NCI-H460 (cell line): ENCODE measurements at places on chromosomes 16 and 17. TPM values are rescaled to one million over a fixed set of nuclear protein-coding genes. Genes with fewer than 3 reads are reported as not detected.
A peak's percentile ranks its signal among the peaks of the same experiment; 100 is the strongest.

GRCh38 chr16:11169641-11170040 lies 86.4 kb downstream of the SOCS1 start:
- no peak for DNase-seq

DNA sequence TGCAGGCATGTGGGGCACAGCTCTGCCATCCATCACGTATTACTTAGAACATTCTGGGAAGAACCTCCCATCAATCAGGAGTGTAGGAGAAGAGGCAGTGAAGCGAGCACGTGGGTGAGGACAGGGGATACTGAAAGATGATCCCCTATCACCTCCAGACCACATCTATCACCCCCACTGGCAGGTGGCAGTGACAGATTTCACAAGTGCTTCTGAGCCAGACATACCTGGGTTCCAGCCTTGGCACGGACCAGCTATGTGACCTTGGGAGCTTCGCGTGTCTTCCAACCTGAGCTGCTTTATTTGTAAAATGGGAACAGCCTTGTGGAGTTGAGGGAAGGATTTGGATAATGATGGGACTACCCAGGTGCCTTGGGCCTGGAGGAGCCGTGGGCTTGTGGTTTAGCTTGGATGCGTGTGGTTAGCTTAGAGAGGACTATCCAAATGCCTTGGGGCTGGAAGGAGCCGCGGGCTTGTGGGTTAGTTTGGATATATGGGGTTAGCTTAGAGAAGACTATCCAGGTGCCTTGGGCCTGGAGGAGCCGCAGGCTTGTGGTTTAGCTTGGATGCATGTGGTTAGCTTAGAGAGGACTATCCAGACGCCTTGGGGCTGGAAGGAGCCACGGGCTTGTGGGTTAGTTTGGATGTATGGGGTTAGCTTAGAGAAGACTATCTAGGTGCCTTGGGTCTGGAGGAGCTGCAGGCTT lies 206.4 kb downstream of the ENGASE start:
- DNase-seq = no peak

- no peak for DNase-seq
These were observed 15.9 kb downstream of the ST6GALNAC2 start for GRCh38 chr17:76569607-76570279.

GRCh38 chr16:50938932-50939331 lies 197.0 kb downstream of the CYLD start:
- DNase-seq = no peak

DNA sequence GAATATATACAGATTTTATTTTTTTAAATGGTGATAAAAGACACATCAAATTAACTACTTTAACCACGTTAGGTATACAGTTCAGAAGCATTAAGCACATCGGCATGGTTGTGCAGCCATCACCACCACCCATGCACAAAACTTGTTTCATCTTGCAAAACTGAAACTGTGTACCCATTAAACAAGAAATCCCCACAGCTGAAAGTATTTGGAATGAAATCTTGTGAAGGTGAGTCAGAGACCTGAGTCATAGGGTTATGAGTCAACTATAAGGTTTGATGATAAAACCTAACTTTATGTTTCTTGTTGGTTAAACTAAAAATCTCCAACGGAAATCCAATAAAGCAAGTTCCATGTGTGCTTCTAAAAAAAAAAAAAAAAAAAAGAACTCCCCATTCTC lies 561.6 kb upstream of the PSMD7 start:
- DNase-seq = peak; percentile 33

DNA sequence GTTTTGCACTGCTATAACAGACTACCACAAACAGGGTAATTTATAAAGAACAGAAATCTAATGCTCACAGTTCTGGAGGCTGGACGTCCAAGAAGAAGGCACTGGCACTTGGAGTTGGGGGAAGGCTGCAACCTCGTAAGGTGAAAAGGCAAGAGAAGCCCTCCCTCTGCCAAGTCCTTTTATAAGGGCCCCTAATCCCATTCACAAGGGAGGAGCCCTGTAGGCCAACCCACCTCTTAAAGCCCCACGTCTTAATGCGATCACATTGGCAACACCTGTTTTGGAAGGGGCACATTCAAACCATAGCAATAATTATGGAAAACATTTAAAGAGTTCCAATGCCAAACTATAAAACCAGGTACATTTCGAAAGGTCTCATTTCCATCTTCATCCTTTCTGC lies 5.2 kb downstream of the PKD1L3 start:
- DNase-seq = no peak

GRCh38 chr16:23448392-23448791 lies 4.6 kb downstream of the COG7 start:
- DNase-seq = peak; percentile 47

DNA sequence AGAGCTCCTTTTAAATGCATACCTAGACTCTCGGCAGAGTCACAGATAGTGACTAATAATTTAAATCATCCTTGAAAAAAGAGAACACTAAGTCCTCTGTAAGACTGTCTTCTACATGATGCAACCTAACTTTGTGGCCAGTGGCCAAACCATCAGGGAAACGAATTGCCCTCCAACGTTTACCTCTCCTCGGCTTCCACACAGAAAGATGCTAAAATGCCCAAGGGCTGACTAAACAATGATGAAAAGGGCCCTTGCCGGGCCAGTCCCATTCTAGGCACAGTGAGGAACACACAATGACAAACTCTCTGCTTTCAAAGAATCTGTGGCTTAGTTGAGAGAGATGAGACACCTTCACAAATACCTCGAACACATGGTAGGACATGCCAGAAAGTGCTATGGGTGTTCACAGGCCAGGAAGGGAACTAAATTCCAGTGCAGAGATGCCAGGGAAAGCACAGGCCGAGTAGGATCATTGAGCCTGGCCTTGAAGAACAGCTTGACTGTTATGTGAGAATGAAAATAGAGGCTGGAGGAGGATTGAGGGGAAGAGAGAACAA lies 35.3 kb upstream of the PITPNM3 start:
- DNase-seq = no peak

DNA sequence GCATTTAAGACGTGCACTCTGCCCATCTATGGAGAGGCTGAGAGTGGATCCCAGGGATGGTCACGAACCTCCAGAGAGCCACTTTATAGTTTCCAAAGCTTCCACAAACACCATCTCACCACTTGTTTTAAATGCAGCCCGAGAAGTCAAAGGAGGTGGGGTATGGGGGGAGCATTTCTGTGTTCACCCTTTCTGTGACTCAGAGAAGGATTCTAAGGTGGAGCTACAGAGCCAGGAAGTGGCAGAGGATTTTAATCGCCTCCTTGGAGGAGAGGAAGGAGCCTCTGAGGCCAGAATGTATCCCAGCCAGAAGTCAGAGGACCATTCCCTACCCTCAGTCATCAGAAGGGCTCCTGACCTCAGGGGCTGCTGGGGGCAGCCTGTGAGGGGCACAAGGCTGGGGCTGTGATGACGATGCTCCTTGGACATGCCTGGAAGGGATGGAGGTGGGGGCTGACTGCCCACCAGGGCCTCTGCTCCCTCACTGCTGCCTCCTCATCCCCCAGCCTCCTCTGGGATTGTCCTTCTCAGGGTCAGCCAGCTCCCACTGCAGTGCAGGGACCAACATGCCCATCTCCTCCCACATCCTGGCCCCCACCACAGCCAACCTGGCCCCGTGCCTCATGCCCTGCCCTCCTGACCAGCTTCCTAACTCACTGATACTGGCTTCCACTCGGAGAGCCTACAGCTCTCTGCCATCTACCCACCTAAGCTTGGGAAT lies 2.8 kb downstream of the XYLT2 start:
- no peak for DNase-seq

- no peak for DNase-seq
These were observed 18.2 kb upstream of the METTL2A start for GRCh38 chr17:62405451-62405850.

DNA sequence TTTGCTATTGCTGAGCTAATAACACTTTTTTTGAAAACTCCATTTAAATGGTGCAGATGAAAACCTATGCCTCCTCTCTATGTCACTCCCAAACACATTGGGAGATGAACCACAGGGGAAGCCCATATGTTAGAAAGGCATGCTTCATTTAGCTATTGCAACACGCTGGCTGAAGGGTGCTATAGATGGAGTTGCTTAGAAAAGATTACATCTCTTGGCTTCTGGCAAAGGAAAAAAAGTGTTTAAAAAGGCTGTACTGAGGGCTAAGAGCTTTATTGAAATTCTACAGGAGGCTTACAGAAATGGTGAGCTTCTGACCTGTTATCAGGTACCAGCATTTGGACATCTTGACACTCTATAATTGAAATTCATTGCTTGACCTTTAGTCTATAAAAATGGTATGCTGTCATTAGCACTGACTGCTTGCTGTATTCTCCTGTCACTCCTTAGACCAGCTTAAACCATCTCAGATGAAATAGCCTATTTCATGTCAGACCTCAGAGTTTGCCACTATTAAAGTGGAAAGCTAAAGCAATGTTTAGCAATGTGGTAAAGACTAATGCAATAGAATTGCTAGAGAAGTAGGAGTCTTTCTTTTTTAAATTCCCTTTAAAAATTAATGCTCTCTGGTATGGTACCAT lies 503.9 kb downstream of the CDH11 start:
- DNase-seq = no peak

DNA sequence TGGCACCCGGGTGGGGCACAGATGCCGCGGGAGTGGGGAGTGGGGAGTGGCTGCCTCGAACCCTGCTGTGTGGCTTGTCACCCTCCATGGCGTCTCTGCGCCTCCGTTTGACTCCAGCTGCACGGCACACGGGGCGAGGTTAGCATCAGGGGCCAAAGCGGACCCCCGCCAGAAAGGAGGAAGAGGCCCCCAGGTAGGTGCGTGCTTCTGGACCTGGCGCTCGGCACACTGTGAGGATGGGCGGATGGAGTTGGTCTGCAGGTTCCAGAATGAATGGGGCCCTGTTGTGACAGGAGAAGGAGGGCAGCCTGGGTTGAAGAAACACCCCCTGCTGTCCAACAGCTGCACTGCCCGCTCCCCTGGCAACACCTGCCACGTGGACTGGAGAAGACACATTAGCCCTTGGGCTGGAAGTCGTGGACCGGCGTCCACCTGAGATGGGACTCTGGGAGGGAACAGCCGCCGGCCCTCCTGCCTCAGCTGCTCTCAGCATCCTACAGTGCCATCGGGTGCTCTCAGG lies 9.4 kb upstream of the FASN start:
- DNase-seq = no peak

DNA sequence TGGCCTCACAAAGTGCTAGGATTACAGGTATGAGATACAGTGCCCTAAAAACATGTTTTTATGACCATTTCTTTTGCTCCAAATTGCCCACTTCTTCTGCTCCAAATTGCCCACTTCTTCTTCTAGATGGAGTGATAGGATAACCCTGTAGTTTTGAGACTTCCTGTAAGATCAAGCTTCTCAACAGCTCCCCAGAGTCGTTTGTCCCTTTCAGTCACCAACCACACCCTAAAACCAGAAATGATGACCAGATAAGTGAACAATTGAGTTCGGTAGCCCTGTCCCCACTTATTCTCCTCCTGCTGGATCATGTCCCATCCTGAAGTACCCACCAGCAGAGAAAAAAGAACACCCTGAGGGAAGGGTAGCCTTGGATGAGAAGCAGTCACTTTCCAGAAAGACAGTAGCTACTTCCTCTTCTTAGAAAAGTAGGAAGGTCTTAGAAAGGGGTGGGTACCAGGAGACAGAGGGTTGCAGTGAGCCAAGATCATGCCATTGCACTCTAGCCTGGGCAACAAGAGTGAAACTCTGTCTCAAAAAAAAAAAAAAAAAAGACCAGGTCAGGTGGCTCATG lies 2.5 kb downstream of the ODAD4 start:
- DNase-seq = no peak

GRCh38 chr17:73639932-73640331 lies 4.3 kb downstream of the SDK2 start:
- no peak for DNase-seq

DNA sequence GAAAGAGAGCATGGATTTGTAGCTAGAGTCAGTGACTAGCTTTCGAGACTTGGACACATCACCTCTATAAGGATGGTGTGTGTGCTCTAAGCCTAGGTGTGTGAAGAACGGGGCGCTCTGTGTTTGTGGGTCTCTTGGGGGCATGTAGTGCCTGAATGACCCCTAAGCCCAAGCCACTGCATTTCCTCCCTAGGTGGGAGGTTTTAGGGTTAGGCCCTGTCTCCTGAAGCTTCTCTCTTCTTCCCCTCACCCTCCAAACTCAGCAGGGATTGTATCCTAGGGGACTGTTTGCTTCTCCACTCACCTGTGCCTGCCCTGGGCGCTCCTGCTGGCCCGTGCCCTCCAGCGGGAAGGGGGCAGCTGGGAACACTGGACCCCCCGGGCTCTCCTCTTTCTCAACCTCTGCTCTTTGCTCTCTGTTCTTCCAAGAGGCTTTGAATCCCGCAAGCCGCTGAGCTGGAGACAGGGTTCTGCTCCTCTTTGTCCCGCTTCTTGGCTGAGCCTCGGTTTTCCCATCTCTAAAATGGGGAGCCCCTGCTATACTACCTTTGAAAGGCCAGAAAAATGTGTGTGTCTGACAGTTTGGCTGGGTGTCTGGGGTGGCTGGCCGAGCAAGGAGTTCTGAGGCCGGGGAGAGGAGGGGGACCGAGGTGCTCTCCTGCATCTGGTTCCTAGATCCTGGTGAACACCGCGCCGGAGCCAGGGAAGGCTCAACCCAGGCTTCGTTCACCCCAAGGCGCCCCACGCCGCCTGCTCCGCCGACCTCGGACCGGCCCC lies 810 bp downstream of the CYGB start:
- DNase-seq = no peak

DNA sequence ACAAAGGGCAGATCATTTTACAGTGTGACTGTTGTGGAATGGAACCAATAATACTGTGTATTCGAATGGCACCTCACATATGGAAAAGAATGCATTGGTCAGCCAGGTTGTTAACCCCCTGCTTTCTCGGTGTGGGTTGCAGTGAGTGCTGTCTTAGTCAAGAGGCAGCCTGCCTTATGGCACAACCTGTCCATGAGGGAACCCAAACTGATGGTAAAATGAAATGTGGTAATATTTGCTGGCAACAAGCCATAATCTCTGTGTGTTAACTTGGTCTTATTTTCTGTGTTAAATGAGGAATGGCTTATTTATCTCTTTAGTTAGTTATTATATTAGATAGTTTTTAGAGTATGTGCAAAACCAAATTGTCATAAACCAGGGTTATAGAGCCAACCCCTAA lies 81.6 kb downstream of the TMC6 start:
- no peak for DNase-seq

GRCh38 chr16:14354561-14355351 lies 275.3 kb downstream of the PARN start:
- DNase-seq = no peak

DNA sequence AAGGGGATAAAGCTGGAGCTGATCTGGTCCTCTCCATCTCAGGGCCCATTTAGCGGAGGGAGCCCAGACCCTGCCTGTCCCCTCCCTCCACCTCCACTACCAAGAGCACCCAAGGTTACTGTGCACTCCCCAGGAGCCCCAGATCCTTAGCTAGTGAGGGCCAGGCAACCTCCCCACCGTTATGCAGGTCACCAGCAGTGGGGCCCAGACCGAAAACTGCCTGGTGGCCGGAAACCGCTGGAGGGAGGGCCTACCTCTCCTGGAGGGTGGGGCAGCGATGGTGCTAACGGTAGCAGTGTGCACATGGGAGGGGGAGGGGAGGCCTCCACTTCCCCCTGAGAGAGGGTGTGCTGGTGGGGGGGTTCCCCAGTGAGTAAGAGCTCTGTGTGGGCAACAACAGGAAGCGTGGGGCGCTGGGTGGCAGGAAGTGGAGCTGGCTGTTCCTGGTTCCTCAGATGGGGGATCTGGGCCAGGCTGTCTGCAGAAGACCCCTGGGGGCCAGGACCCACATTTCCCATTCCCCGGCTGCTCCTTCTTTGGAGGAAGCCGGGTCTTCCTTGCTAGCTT lies 4.4 kb downstream of the FMNL1 start:
- no peak for DNase-seq

The CMTM4 gene
- total RNA-seq = 64.2 and 64.5 TPM in 2 replicates

The HOXB6 gene
- 11.6 and 13.7 TPM in 2 replicates for total RNA-seq

The MAFG gene
- total RNA-seq = 62.5 and 64.3 TPM in 2 replicates

The WNK4 gene
- 0.61 and 0.64 TPM in 2 replicates for total RNA-seq

The KRT33A gene
- not detected in 2 replicates for total RNA-seq

The CEP95 gene
- 25.9 and 39.1 TPM in 2 replicates for total RNA-seq

The MILR1 gene
- total RNA-seq = 2.4 and 2.7 TPM in 2 replicates

The RPA1 gene
- total RNA-seq = 11.3 and 19.3 TPM in 2 replicates

The TEKT5 gene
- total RNA-seq = not detected in 2 replicates
